ENCODE measurements at places on chromosomes 5 and 9.

DNA sequence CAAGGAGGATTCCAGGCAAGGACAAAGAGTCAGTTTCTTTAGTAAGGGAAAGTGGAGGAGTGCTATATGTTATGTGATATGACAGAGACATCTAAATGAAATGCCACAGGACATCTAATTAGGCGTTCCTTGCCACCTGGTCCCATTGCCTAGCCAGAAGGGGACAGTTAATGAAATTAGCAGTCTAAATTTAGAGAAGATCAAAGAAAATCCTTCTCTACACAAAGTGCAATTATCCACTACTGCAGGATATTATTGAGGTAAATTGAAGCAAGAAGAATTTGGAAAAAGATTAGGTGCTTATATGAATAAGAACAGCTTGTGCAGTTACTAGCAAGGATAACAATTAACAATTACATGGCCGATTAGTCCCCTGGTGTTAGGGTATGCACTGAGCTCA lies 495.3 kb upstream of the NMUR2 start:
- no peak for DNase-seq

GRCh38 chr9:131618071-131618479 lies 72.8 kb downstream of the PRRT1B start:
- DNase-seq: peak; percentile 55

DNA sequence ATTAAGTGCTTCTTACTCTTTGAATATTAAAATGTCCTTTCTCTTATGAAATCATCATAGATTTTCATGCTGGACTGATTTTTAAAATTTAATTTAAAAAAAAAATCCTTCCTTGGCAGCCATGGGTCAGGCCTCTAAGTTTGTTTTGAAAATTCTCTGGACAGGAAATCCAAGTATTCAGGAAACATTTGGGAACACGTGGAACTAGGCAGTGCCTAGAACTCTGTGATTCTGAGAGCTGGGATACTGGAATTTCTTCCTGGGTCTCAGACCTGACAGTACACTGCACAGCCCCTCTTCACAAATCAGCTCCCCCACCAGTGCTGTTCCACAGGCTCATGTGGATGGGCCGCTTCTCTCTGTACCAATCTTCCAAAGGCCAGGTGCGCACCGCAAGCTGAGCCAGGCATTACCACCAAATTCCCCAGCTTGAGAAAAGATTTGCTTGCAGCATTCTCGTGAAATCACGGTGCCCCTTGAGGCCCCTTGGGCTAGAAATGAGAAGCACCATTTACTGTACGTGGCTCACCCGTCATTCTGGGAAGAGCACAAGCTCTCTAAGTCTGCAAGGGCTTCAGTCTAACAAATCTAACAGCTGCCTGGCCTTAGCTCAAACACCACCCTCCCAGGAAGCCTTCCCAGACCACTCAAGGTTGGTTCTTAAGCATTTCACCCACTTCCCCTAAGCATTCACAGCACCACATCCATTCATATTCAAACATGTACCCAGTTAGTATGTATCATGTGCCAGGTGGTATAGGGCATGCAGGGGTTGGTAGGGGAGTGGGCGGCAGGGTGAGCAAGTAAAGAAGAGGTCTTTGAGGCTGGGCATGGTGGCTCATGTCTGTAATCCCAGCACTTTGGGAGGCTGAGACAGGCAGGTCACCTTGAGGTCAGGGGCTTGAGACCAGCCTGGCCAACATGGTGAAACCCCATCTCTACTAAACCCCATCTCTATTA lies 26.5 kb downstream of the B4GALT1 start:
- DNase-seq: no peak

DNA sequence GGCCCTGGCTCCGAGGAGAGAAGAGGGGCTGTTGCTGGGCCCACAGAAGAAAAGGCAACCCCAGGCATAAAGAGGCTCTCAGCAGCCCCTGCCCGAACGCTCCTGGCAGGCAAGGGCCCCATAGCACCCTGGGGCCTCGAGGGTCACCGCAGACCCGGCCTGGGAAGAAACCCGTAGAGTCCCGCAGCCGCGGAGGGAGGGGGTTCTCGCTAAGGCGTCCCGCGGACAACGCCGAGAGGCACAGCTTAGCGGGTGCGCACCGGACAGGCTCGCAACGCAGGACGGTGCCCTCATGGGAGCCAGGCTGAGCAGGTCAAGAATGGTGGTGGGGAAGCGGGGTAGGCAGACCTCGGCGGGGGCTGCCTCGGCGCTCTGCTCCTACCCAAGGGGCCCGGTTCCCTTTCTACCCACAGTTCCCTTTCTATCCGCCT lies 6.7 kb downstream of the PITX1 start:
- no peak for DNase-seq

DNA sequence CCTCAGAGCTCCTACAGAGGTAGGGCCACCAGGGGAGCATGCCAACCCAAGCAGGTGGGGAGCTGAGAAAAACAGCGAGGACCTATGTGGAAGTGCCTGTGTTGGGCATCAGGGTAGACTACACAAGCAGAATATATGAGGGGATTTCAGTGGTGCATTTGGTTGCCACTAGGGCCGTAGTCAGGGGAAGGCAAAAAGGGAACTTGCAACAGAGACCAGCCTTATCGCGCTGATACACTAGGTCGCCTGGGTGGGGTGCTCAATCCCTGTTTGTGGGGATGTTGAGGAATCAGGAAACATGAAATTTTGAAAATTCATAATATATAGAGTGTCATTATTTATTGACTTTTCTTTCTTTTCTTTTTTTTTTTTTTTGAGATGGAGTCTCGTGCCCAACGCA lies 370.9 kb upstream of the PRR16 start:
- no peak for DNase-seq

DNA sequence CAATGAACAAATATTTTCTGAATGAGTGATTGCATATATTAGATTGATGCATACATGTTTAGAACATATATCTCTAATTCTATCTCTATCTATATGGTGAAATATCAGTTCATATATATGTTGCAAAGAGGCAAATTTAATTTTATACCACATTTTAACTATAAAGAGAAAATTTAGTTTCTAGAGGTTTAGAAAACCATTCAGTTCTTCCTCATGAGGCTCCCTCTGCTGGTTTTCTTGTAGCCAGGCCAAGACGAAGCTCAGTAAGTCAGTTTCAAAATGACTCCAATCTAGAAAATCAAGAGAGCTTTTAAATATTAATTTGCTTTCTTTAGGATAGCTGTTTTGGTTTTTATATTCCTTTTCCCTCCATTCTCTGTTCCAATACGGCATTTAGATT lies 312.1 kb downstream of the TMEM232 start:
- DNase-seq: peak; percentile 15

Measured in thyroid gland (tissue), 4 donors.